ENCODE measurements at places on chromosomes 12 and 14. TPM values are rescaled to one million over a fixed set of nuclear protein-coding genes. Genes with fewer than 3 reads are reported as not detected.
A peak's percentile ranks its signal among the peaks of the same experiment; 100 is the strongest.

DNA sequence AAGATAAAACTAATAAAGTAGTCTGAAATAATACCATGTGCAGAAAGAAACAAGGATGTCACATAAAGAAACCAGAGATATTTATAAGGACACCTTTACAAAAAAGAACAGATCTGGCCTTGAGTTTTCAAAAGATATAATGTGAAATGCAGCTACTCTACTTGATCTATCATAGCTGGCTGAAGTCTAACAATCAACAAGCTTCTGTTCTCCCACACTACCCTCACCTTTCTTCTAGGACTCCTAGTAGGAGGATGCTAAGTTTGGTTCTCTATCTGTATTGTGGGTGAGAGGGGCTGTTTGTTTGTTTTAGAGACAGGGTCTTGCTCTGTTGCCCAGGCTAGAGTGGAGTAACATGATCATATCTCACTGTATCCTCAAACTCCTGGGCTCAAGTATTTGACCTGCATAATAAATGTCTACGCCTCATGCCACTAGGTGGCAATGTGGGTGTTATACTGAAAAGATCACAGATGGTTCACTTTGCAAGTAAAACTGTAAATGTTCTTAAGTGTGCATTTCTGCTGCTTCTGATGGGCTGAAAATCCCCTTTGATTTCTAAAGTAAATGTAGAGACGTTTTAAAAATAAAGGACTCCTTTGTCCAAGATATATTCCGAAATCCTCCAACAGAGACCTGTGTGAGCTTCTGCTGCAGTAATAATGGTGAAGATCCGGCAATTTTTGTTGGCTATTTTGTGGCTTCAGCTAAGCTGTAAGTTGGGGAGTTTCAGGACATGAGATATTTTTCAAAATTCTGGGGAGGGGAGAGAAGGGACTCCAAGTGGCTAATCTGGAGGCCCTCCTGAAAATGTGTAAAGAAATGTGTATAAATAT is 269.3 kb downstream of the DAD1 start:
- peak; percentile 15 for DNase-seq

DNA sequence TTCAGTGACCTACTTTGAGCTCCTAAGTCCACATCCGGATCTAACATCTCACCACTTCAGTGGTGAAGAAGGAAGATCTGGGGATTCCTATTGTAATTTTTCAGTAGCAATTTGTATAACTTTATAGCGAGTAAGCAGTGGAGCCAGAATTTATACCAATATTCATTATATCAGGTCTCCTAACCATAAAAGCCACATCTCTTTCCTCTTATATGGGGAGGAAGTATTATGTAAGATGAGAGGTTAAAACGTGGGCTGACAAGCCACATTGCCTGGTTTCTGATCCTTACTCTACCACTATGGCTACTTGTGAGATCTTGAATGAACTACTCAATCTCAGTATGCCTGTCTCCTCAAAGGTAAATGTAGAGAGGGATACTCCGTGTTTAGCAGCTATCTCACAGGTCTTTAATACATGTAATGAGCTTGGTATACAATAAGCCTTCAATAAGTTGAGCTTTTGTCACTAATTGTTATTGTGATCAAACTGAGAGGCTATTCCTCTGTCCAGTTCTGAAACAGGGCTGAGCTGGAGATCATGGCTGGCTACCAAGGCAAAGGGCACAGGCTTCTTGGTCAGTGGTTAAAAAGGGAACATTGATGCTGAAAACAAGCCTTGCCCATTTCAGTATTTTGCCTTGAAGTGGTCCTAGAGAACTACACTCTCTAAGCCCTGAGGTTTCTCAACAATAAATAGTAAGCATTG is 3.3 kb upstream of the TMEM117 start:
- no peak for DNase-seq

Gene AJUBA
- total RNA-seq, result 44.7 TPM

Gene LMNTD1
- total RNA-seq, result 1.2 TPM

Gene CCDC38
- total RNA-seq, result not detected
